ENCODE measurements at places on chromosomes 1 and 21.

GRCh38 chr1:111469539-111469938 lies 4.2 kb upstream of the C1orf162 start:
- no peak for DNase-seq

- no peak for DNase-seq
Measured at GRCh38 chr1:1947493-1947892, 28.4 kb upstream of the TMEM52 start.

DNA sequence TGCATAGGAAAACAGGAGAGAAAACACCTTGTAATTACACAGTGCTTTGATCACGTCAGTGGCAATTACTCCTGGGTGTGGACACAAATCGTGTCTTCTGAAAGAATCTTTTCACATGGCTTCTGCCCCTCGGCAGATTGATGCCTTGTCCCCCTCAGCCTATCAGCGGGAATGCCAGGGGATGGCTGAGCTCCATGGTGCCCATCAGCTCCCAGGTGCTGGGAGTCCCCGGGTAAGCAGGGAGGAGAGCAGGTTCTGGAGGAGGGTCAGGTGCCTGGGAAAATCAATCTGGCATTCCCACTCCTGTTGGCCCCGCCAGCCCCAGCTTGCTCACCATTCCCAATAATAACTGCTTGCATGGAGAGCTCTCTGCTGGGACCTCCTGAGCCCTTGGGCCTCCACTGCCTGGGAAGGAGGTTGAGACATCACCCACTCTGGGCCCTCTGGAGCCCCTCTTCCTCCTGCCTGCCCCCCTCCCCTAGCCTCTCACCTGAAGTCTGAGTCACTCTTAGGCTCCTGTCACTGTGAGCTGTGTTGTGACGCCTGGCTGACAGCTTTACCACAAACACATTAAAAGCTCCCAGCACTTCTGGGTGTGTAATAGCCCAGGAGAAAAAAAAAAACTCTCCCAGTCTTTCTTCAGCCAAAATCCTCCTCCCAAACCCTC lies 4.9 kb downstream of the CAMK2N1 start:
- DNase-seq: no peak

DNA sequence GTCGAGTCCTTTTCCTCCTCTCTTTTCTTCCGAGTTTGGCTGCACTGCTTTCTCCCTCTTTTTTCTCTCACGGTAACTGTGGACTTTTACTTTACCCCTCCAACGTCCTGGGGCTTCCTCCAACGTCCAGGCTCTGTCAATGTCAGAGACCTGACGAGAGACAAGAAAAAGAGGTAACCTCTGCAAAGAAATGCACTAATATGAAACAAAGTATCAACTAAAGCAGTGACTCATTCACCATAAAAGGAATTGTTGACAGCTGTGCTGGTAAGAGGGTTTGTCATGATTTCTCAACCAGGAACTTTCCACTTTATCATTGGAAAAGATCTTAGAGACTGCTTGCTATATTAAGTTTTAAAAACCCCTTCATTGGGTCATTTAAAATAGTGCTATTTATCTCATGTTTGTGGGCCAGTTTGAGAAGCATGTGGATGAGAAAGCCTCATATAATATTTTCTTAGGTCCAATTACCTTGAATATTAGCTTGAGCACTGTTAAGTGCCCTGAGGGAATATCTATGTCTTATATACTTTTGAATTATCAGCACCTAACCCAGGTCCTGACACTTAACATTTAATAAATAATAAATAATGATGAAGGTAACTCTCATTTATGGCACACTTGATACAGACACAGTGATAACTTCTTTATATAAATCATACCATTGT lies at the start of gene GBP2:
Gene GBP2, minus strand, starts transcription at position 202 of the 668 bp plus-strand sequence. CDS start 4,148 bp downstream, outside the sequence.
- peak; percentile 45 for DNase-seq

DNA sequence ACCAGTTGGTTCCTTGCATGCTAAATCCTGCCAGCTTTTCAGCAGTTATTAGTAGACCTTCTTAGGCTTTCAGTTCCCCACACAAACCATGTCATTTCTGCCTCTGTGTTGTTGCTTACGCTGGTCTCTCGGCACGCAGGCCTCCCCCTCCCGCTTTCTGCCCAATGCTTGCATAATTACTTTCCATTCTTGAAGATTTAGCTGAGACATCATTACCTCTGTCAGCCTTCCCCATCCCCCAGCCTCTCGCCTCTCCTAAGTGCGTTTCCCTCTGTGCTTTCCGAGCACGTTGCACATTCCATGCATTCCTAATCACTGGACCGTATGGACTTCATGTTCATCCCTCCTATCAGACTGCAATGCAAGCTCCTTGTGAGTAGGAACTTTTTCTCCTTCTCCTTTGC lies 26.8 kb downstream of the TSHB start:
- DNase-seq: no peak

DNA sequence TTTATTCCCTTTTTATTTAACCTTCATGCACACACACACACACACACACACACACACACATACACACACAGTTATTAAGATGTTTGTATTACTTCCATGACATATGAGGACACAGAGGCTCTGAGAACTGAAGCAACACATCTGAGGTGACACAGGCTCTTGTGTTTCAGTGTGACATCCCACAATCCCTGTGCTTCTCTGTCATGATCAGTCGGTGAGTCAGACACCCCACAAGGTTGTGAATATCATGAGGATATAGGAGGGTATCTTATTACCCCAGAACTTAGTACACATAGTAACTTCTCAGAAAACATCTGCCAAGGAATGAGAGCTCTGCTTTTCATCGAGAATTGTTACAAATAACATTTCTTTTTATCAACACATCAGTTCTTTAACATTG lies 459.3 kb downstream of the PLPP3 start:
- DNase-seq: no peak

GRCh38 chr1:113291777-113292602 lies 98.3 kb upstream of the MAGI3 start:
- no peak for DNase-seq

GRCh38 chr1:43506233-43506632 lies 24.4 kb upstream of the PTPRF start:
- no peak for DNase-seq

DNA sequence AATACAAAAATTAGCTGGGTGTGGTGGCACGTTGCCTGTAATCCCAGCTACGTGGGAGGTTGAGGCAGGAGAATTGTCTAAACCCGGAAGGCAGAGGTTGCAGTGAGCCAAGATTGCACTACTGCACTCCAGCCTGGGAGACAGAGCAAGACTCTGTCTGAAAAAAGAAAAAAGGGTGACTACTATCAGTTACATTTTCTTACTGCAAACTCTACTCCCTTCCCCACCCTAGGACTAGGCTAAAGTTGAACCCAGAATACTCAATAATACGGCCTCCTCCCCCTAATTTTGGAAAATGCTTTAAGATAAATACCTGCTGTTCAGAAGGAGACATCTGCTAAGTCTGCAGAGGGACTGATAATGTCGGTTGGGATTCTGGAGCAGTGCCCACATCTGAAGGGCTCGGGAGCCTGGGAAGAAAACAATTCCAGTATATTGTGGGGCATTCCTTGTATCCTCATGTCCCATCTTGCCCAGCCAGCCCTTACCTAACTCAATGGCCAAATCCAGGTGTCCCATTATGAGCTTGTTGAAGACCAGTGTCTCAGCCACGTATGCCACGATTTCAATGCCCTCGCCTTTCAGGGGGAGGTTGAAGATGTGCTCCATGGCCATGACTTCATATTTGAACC lies 89.7 kb downstream of the ADCY10 start:
- DNase-seq: no peak

DNA sequence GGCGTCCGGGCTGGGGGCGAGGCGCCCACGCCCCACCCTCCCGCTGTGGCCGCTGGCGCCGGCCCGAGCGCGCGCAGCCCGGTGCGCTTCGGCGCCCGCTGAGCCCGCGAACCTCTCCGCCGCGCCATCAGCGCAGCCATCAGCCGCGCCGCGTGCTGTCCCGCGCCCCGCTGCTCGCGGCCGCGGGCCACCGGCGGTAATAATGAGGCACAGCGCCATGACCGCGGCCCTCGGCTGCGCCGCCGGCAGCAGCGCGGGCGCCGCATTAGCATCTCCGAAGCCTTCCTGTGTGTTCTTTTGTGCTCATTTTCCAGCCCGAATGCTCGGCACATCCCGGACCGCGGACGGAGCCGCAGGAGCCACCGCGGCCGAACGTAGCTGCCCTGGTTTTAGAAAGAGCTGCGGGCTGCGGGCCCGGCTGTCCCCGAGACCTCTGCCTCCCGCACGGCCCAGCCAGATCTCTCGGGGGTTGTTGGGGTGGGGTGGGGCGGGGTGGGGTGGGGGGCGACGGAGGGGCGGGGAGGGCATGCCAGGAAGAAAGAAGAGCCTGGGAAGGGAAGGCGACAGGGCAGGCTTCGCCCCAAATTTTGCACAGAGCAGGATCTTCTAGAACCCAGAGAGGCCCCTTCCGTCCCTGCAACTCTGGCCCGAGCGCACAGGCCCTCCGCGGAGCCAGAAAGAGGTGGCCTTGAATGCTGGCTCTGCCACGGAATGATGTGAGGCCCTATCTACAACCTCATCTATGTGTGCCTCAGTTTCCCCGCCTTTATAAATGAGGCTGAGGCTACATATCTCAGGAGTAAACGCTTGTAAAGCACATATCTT lies 55.3 kb downstream of the RRAGC start:
- DNase-seq: no peak

- DNase-seq: no peak
Measured at GRCh38 chr1:64966158-64966971, at the start of gene JAK1. TSS of gene JAK1 (minus strand) at chr1:64966549. CDS start at chr1:64886264, 80,285 bp downstream.

DNA sequence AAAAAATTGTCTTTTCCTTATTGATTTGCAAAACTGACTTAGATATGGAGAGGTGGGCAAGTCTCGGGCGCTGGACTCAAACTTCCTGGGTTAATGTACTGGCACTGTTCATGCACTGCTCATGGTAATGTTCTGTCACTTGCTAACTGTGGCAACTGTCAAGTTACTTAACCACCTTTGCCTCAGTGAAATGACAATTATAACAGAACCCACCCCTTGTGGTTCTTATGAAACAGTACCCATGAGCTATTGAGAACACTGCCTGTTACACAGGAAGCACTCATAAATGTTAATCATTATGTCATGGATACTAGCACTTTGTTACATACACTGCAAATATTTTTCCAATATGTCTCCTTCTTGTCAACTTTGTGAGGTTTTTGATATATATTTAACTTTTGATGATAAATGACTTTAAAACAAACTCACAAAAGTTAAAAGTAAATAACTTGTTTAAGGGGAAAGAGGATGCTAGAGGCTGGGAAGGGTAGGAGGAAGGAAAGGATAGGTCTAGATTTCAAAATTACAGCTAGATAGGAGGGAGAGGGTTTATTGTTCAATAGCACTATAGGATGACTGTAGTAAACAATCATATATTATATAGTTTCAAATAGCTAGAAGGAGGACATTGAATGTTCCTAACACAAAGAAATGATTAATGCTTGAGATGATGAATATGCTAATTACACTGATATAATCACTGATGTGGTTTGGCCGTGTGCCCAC lies 342.5 kb downstream of the ADGRL2 start:
- no peak for DNase-seq

DNA sequence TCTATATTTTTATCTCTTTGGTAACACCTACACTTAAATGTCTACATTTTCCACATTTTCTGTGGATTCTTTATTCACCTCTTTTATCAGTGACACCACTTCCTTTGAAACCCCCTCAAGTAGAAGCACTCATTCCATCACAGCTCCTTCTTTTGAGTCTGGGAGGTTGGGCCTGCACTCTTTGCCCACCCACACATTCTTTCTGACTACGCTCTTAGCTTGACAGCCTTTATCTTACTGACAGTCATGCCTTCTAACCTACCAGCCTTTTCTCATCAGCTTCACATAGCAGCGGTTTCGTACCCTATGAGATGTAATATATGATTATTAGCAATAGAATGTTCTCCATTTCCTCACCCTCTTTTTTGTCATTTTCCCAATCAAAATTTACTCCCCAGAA lies 151.9 kb downstream of the TNFSF18 start:
- no peak for DNase-seq

GRCh38 chr1:224880593-224881307 lies 48.7 kb upstream of the DNAH14 start:
- no peak for DNase-seq

- no peak for DNase-seq
Measured at GRCh38 chr1:71294178-71294577, 213.3 kb upstream of the ZRANB2 start.

DNA sequence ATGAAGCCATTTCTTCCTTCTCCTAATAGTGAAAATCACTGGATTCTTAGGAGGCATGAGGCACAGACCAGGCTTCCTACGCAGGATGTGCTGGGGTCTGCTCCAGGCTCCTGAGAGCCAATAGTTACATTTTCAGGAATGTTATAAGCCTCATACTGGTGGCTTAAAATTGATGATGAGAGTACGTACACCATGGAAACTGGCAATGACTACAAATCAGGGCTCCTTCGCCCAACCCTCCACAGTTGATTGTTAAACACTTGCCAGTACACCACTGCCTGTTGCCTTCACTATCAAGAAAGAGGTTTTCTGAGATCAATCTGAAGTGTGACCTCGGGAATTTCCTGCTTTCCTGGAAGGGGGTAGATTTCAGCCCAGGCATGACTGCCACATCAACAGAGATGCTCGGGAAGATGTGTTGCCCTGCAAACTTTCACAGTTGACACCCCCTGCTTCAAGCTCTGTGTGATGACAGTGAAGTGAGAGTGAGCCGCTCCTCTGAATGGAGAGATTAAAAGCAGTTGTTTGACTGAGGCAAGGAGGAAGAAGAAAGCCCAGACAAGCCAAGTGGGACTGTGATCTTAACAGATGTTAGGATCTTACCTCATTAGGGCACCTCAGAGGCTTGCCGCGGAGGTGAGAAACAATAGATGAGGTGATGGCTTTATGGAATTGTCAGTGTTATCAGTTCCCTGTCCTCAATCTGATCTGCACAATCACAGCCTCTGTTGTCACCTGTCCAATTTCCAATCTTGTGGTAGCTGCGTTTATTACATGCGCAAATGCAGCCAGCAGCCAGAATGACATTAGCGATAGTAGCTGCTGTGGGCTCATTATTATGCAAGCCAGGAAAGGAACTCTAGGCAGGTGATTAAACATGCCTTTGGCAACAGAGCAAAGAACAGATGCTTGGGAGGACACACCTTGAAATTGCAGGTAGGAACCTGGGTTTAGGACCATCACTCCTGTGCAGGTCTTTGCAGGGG lies 277.3 kb downstream of the KAZN start:
- no peak for DNase-seq

DNA sequence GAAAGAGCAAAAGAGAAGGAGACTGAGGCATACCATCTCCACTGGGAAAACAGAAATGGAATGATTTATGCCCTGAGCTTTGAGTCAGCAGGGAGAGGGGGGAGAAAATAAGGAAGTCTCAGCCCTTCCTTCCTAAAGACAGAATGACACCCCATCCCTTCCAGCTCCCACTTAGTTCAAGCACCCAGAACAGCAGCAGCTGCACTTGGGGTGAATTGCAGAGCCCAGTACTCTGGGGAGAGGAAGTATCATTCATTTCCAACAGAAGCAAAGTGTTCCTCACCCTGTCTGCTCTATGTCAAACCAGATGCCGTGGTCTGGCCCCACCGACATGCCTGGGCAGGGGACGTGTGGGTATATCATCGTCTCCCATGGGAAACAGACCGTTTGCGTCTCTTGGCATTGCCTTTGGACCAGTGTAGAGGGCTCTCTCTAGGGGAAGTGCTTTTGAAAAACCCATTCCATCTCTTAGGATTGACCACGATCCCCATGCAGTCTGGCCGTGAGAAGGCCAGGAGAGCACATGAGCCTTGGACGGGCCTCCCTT lies 1.1 kb upstream of the KCNJ15 start:
- DNase-seq: no peak

GRCh38 chr1:15524021-15524282 lies at the start of gene CASP9:
TSS of gene CASP9 (minus strand) at chr1:15524215. CDS start at chr1:15524200, 15 bp downstream.
- no peak for DNase-seq

GRCh38 chr1:114435088-114435715 lies 75.8 kb downstream of the TRIM33 start:
- DNase-seq: no peak
